Mesothelial cell of epicardium (in vitro differentiated cells): ENCODE measurements at places on chromosomes 4 and X.

DNA sequence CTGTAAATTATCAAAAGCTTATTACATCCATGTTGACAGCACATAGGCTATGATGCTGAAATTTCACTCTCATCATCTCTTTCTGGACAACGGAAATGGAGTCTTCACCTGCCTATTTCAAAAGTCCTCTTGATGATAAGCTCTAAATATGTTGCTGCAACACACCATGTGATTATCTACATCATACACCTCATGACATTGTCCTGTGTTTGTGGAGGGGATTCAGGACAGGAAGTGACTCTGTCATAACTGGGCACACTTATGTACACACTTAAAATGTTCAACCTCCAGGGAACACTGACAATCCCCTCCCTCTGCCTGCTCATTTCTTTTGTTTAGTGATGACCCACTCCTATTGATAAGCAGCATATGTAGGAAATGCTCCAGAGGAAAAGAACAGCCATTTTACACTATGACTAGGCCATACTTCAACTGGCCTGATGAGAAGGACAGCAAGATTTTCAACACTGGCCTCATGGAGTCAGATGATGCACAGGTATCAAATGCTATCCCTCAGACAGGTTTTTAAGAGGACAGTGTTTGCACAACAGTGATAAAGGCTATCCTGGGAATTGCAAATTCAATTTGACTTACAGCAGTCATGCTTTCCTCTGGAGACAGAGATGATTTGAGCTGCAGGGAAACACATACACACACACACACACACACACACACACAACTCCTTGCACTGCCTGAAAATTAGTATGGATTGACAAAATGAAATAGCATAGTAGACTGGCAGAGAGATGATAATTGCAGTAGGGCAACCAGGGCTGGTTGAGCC is 163.3 kb upstream of the RASGEF1B start:
- H3K4me3 ChIP-seq = no peak overlapping the region
- H3K27me3 ChIP-seq = no peaks in the 10 kb centered on the region
- no peaks in the 10 kb centered on the region for H3K36me3 ChIP-seq
- no peak overlapping the region for H3K27ac ChIP-seq

DNA sequence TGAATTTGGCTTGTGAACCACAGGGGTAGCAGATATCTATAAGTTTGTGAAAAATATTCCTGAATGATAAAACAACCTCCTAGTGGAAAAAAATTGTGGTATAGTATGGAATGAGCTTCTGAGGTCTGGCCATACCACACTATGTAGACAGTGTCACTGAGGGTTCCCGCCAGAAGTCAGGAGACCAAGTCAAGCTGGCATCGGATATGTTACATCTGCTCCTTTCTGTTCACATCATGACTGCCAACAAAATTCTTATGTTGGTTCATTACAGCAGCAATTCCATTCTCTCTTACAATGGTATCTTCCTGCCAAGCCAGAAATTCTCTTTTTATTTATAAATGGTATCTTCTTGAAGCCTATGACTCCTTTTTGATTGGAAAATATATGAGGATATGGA is 273.0 kb downstream of the PPP3CA start:
- no peaks in the 10 kb centered on the region for H3K27me3 ChIP-seq
- peaks cover 1% of the 10 kb centered on the region for H3K36me3 ChIP-seq
- H3K4me1 ChIP-seq = peaks cover 24% of the 10 kb centered on the region
- H3K4me3 ChIP-seq = no peak overlapping the region

DNA sequence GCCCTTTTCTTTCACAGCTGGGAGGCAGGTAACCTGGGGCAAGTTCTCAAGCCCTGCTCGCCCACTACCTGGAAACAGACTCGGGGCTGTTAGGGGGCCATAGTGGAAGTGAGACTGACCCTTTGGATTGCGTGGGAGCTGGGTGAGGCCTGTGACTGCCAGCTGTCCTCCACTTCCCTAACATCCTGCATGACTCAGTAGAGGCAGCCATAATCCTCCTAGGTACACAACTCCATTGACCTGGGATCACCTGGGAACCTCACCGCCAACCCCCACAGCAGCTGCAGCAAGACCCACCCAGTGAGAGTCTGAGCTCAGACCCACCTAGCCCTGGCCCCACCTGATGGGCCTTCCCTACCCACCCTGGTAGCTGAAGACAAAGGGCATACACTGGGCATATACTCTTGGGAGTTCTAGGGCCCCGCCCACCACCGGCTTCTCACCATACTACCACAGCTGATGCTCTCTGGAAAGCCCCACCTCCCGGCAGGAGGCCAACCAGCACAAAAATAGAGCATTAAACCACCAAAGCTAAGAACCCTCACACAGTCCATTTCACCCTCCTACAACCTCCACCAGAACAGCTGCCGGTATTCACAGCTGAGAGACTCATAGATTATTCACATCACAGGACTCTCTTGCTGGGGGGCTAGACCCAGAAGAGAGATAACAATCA is 61.1 kb upstream of the DCTD start:
- DNase-seq = no peak
- no peak overlapping the region for H3K27ac ChIP-seq
- peaks cover 4% of the 10 kb centered on the region for H3K4me1 ChIP-seq
- no peak overlapping the region for H3K4me3 ChIP-seq
- peaks cover 19% of the 10 kb centered on the region for H3K27me3 ChIP-seq
- no peaks in the 10 kb centered on the region for H3K36me3 ChIP-seq

DNA sequence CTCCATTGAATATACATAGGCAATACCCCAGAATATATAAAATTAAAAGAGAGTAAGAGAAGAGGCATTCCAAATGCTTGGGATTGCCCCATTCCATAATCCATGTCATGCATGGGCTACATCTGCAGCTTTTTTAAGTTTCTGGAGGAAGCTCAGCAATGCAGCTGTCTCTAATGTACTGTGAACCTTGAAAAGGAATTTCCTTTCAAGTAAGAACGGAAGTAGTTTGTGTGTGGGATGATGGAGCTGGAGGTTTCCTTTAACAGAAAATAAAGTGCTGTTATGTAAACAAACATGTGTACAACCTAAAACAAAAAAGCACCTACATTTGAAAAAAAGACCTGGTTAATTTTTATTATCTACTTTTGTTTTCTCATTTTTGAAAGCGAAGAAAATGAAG is 303.5 kb downstream of the BMPR1B start:
- no peak overlapping the region for H3K27ac ChIP-seq
- DNase-seq = no peak
- H3K36me3 ChIP-seq = no peaks in the 10 kb centered on the region
- H3K4me1 ChIP-seq = peaks cover 14% of the 10 kb centered on the region

GRCh38 chr4:152806501-152807125 is 26.9 kb downstream of the ARFIP1 start:
- peaks cover 24% of the 10 kb centered on the region for H3K36me3 ChIP-seq
- H3K27me3 ChIP-seq = no peaks in the 10 kb centered on the region
- H3K4me3 ChIP-seq = no peak overlapping the region
- DNase-seq = no peak
- H3K27ac ChIP-seq = no peak overlapping the region

DNA sequence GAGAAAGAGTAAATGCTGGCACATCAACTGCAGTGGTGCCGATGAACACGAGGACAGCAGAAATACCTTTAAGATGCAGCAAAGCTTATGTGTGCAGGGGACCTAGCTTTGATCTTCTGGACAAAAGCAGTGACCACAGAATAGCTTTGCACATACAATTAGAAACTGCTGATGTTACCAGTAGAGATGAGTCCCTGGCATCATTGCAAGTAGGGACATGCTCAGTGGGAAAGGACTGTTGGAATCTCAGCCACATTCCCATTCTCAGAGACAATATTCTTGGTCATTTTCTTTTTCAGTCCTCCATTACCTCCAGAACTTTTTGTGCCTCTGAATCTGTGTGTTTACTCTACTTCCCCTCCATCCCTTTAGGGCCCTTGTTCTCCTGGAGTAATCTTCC is 16.9 kb upstream of the PDLIM3 start:
- H3K27ac ChIP-seq = no peak overlapping the region
- no peaks in the 10 kb centered on the region for H3K36me3 ChIP-seq
- H3K4me1 ChIP-seq = peaks cover 8% of the 10 kb centered on the region
- no peak for DNase-seq
- H3K27me3 ChIP-seq = peaks cover 2% of the 10 kb centered on the region

GRCh38 chrX:150664290-150664689 is 28.9 kb upstream of the MTMR1 start:
- no peak overlapping the region for H3K4me3 ChIP-seq
- H3K27ac ChIP-seq = peak overlapping the region; percentile 8
- no peaks in the 10 kb centered on the region for H3K27me3 ChIP-seq
- no peak for DNase-seq

DNA sequence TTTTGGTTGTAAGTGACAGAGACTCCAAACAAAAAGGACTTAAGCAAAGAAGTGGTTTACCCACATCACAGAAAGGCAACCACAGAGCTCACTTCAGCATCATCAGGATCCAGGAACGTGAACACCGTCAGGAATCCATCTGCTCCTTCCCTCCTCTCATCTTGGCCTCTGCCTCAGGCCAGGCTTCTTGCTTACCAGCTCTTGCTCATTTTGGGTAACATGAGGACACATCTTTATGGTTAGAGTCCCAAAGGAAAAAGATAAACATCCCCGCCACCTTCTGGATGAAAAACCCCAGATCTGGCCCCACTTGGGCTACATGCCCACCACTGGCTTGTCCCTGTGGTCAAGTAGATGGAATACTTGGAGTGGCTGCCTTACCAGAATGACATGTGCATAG is 176.8 kb upstream of the RPL34 start:
- H3K27ac ChIP-seq = no peak overlapping the region
- no peaks in the 10 kb centered on the region for H3K27me3 ChIP-seq
- H3K36me3 ChIP-seq = no peaks in the 10 kb centered on the region
- peaks cover 18% of the 10 kb centered on the region for H3K4me1 ChIP-seq
- no peak overlapping the region for H3K4me3 ChIP-seq

DNA sequence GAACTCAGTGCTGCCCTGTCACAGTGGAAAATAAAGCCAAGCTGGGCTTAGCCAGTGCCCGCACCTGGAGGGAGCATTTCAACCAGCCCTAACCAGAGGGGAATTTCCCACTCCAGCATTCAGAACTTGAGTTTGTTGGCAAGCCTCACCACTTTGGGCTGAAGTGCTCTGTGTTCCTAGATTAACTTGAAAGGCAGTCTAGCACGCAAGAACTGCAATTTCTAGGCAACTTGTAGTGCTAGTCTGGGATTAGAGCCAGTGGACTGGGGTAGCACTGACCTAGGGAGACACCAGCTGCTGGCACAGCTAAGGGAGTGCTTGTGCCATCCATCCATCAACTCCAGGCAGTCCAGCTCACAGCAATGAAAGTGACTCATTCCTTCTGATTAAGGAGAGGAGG is 1060.6 kb upstream of the GRID2 start:
- H3K36me3 ChIP-seq = no peaks in the 10 kb centered on the region
- DNase-seq = no peak
- no peaks in the 10 kb centered on the region for H3K27me3 ChIP-seq
- H3K4me1 ChIP-seq = no peaks in the 10 kb centered on the region

DNA sequence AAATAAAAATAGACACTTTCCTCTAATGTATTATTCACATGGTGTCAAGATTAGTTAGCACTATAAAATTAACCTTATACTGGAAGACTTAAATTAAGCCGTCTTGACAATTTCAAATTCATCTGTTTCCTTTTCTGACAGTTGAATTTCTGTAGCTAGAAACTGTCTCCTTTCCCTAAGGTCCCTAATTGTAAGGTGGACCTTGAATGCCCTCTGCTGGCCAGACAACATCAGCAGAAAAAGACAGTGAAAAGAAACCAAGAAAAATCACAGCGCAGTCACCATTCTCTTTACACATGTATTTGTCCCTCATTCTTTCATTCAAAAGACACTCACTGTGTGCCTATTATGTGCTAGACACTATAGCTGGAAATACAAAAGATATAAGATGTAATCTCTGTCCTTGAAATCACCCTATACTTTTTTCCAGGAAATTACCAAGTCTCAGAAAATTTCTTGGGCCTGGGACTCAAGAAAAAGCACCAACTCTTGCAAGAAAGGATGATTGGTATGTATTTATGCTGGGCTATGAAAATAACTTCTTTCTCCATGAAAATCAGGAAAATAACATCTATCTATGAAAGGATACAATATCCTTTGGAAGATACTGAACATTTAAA is 32.7 kb upstream of the AMBN start:
- H3K4me3 ChIP-seq = no peak overlapping the region
- H3K27me3 ChIP-seq = no peaks in the 10 kb centered on the region
- no peak for DNase-seq
- H3K36me3 ChIP-seq = no peaks in the 10 kb centered on the region
- H3K27ac ChIP-seq = peak overlapping the region; percentile 20
- H3K4me1 ChIP-seq = peaks cover 33% of the 10 kb centered on the region

DNA sequence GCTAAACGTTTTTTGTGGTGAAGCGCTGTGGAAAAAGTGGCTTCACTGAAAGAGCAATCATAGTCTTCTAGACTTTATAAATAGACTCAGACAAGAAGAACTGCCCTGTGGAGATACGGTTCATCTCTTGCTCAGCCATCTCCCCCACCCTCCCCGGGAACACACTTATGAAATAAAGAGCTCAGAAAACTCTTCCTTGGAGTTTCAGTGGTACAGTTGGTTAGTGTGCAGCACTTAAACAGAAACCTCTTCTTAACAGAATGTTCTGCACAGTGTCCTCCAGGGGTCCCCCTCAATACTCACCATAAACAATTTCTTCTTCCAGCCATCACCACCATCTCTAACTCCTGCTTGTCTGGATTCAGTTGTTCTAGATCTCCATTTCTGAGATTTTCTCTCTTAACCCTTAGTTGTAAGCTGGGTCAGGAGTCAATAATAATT is 313.0 kb downstream of the ARHGAP10 start:
- H3K27ac ChIP-seq = no peak overlapping the region
- peaks cover 15% of the 10 kb centered on the region for H3K4me1 ChIP-seq
- DNase-seq = no peak
- H3K36me3 ChIP-seq = peaks cover 3% of the 10 kb centered on the region
- no peaks in the 10 kb centered on the region for H3K27me3 ChIP-seq
- no peak overlapping the region for H3K4me3 ChIP-seq

GRCh38 chr4:41176340-41176739 is 38.0 kb downstream of the APBB2 start:
- H3K4me1 ChIP-seq = peaks cover 62% of the 10 kb centered on the region
- peaks cover 3% of the 10 kb centered on the region for H3K36me3 ChIP-seq
- no peaks in the 10 kb centered on the region for H3K27me3 ChIP-seq
- DNase-seq = no peak
- H3K4me3 ChIP-seq = no peak overlapping the region
- H3K27ac ChIP-seq = peak overlapping the region; percentile 92
